ENCODE measurements at places on chromosomes 5 and 9. TPM values are rescaled to one million over a fixed set of nuclear protein-coding genes. Genes with fewer than 3 reads are reported as not detected.
A peak's percentile ranks its signal among the peaks of the same experiment; 100 is the strongest.

DNA sequence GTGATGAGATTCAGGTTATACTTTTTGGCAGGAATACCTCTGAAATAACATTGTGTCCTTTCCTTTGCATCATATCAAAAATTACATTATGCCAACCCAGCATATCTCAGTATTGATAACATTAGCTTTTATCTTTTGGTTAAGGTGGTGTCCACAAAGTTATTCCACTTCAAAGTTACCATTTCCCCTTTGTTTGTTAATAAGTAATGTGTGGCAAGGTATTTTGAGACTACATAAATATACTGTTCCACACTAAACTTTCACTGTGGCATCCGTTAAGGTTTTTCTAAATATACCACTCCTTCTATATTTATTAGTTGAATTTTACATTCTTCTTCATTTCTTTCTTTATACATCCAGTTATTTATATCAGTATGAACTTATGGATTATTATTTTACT is 14.1 kb upstream of the ARHGEF37 start:
- no peak overlapping the region for H3K4me3 ChIP-seq
- no peaks in the 10 kb centered on the region for H3K27me3 ChIP-seq
- H3K27ac ChIP-seq = no peak overlapping the region
- DNase-seq = no peak

Gene PCDHGC3
- total RNA-seq = 13.3 TPM

Gene PCDHA12
- 17.7 TPM for total RNA-seq

GRCh38 chr9:135222881-135223760 is 135.7 kb downstream of the OLFM1 start:
- H3K36me3 ChIP-seq = no peaks in the 10 kb centered on the region

Gene TAL2
- not detected for total RNA-seq

Gene SPINK4
- not detected for total RNA-seq

- DNase-seq = no peak
- no peak overlapping the region for H3K27ac ChIP-seq
- no peaks in the 10 kb centered on the region for H3K4me1 ChIP-seq
- no peaks in the 10 kb centered on the region for H3K36me3 ChIP-seq
- H3K4me3 ChIP-seq = no peak overlapping the region
Observed at GRCh38 chr5:17182981-17183380, 34.5 kb upstream of the BASP1 start.

DNA sequence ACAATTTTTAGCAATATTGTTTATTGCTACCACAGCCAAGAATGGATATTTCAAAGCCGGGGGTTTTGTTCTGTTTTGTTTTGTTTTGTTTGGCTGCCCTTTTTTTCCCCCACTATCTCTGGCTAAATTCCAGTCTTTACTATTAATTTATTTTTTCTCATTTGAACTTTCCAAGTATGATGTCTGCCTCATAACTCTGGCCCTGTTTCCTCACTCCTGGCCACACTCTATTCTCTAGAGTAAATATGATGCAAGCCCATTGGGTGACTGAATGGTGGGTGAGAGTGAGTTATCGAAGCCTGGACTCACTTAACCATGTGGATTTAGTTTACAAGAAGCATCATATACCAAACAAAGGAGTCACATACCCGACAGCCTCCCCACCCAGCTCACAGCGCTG is 41.9 kb downstream of the WDR36 start:
- H3K27me3 ChIP-seq = no peaks in the 10 kb centered on the region

GRCh38 chr9:13064676-13065075 is 214.8 kb downstream of the MPDZ start:
- DNase-seq = peak; percentile 27
- H3K27me3 ChIP-seq = no peaks in the 10 kb centered on the region
- H3K4me3 ChIP-seq = no peak overlapping the region
- no peaks in the 10 kb centered on the region for H3K36me3 ChIP-seq
- no peak overlapping the region for H3K27ac ChIP-seq

DNA sequence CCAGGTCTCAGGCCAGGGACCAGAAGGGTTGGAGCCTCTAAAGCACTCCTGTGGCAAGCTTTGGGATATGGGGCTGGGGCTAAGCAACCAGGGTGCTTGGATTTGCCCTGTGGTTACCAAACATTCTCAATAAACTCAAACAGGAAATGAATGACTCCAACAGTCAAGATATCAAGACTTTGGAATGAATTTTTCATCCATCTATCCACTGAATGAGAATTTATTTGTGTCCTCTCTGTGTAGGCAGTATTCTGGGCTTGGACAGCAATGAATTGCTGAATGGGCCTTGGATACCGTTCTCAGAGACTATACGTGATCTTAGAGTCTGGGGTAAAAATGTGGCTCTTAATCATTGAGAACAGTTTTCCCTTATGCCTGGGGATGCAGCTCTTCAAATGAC is 212.5 kb downstream of the DAB2IP start:
- no peaks in the 10 kb centered on the region for H3K36me3 ChIP-seq
- H3K27me3 ChIP-seq = no peaks in the 10 kb centered on the region
- DNase-seq = no peak
- H3K27ac ChIP-seq = no peak overlapping the region
- no peak overlapping the region for H3K4me3 ChIP-seq
- peaks cover 10% of the 10 kb centered on the region for H3K4me1 ChIP-seq

Gene FGF1
- total RNA-seq = 0.21 TPM

DNA sequence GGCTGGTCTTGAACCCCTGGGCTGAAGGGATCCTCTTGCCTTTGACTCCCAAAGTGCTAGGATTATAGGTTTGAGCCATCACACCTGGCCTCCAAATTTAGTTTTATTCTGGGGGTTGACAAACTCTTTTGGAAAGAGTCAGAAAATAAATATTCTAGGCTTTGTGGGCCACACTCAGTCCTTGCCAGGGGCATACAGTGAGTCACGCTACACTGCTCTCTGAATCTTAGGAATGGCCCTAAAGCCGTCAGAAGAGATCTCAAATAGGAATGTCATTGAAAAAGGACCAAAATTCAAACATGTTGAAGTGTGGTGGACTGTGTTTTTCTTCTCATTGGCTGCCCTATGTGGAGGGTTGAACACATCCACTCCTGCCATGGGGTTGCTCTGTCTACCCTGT is 127.7 kb upstream of the BASP1 start:
- no peak overlapping the region for H3K4me3 ChIP-seq
- no peaks in the 10 kb centered on the region for H3K4me1 ChIP-seq
- DNase-seq = no peak
- H3K27me3 ChIP-seq = no peaks in the 10 kb centered on the region
- H3K36me3 ChIP-seq = no peaks in the 10 kb centered on the region

GRCh38 chr5:14305045-14305444 is 161.9 kb downstream of the TRIO start:
- peaks cover 3% of the 10 kb centered on the region for H3K36me3 ChIP-seq
- no peaks in the 10 kb centered on the region for H3K4me1 ChIP-seq
- H3K4me3 ChIP-seq = no peak overlapping the region
- H3K27me3 ChIP-seq = no peaks in the 10 kb centered on the region
- H3K27ac ChIP-seq = no peak overlapping the region

- H3K36me3 ChIP-seq = peaks cover 3% of the 10 kb centered on the region
- peak; percentile 72 for DNase-seq
- peaks cover 31% of the 10 kb centered on the region for H3K4me1 ChIP-seq
- H3K4me3 ChIP-seq = no peak overlapping the region
Observed at GRCh38 chr5:137036640-137037039, 462.5 kb downstream of the SPOCK1 start.

Gene LHX3
- not detected for total RNA-seq

- H3K4me1 ChIP-seq = no peaks in the 10 kb centered on the region
- H3K4me3 ChIP-seq = no peak overlapping the region
- DNase-seq = no peak
- H3K27me3 ChIP-seq = no peaks in the 10 kb centered on the region
- H3K36me3 ChIP-seq = no peaks in the 10 kb centered on the region
- H3K27ac ChIP-seq = no peak overlapping the region
Observed at GRCh38 chr5:156149213-156149612, 177.8 kb upstream of the SGCD start.

Gene GLRA1
- total RNA-seq = not detected

- H3K4me3 ChIP-seq = no peak overlapping the region
- H3K27me3 ChIP-seq = no peaks in the 10 kb centered on the region
- DNase-seq = no peak
- H3K36me3 ChIP-seq = no peaks in the 10 kb centered on the region
Observed at GRCh38 chr5:159901772-159902171, 14.5 kb upstream of the ADRA1B start.

Gene TPPP
- total RNA-seq = 1.4 TPM

GRCh38 chr9:116391306-116391900 is 237.8 kb downstream of the PAPPA start:
- no peaks in the 10 kb centered on the region for H3K36me3 ChIP-seq
- H3K27ac ChIP-seq = no peak overlapping the region
- no peak overlapping the region for H3K4me3 ChIP-seq
- H3K4me1 ChIP-seq = no peaks in the 10 kb centered on the region
- no peaks in the 10 kb centered on the region for H3K27me3 ChIP-seq

GRCh38 chr9:91059713-91060112 is 258.1 kb downstream of the SYK start:
- no peak overlapping the region for H3K27ac ChIP-seq
- H3K4me3 ChIP-seq = no peak overlapping the region
- H3K27me3 ChIP-seq = no peaks in the 10 kb centered on the region
- H3K36me3 ChIP-seq = no peaks in the 10 kb centered on the region
- no peaks in the 10 kb centered on the region for H3K4me1 ChIP-seq
- DNase-seq = no peak

Gene CD14
- not detected for total RNA-seq

Gene PCDHA1
- total RNA-seq = 3.2 TPM

- H3K36me3 ChIP-seq = no peaks in the 10 kb centered on the region
- peaks cover 5% of the 10 kb centered on the region for H3K4me1 ChIP-seq
- H3K27ac ChIP-seq = no peak overlapping the region
- no peak overlapping the region for H3K4me3 ChIP-seq
Observed at GRCh38 chr5:122015471-122015870, 53.7 kb downstream of the SRFBP1 start.

DNA sequence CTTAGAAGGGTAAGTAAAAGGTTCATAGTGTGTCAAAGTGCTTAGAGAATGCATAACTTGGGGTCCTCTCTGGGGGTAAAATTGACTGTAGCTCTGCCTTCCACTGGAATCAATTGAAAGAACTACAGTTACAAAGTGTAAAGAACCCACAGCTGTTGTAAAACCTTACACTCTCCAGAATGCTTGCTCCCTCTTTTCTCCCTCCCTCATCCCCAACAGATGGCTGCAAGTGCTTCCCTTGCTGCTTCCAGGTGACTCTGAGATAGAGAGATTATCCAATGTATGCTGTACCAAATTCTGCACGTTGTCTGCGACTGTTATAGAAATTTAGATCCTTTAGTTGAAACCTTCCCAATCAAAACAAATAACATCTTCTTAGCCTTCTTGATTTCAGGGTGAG is 126.0 kb downstream of the STK32A start:
- no peaks in the 10 kb centered on the region for H3K4me1 ChIP-seq
- H3K4me3 ChIP-seq = no peak overlapping the region
- H3K36me3 ChIP-seq = no peaks in the 10 kb centered on the region
- H3K27ac ChIP-seq = no peak overlapping the region
- no peak for DNase-seq

Gene PCDHB13
- total RNA-seq = 2.4 TPM

GRCh38 chr9:132241483-132241839 is 79.6 kb downstream of the NTNG2 start:
- no peak for DNase-seq
- peaks cover 28% of the 10 kb centered on the region for H3K27me3 ChIP-seq
- no peaks in the 10 kb centered on the region for H3K36me3 ChIP-seq
- no peak overlapping the region for H3K27ac ChIP-seq
- H3K4me1 ChIP-seq = peaks cover 27% of the 10 kb centered on the region

DNA sequence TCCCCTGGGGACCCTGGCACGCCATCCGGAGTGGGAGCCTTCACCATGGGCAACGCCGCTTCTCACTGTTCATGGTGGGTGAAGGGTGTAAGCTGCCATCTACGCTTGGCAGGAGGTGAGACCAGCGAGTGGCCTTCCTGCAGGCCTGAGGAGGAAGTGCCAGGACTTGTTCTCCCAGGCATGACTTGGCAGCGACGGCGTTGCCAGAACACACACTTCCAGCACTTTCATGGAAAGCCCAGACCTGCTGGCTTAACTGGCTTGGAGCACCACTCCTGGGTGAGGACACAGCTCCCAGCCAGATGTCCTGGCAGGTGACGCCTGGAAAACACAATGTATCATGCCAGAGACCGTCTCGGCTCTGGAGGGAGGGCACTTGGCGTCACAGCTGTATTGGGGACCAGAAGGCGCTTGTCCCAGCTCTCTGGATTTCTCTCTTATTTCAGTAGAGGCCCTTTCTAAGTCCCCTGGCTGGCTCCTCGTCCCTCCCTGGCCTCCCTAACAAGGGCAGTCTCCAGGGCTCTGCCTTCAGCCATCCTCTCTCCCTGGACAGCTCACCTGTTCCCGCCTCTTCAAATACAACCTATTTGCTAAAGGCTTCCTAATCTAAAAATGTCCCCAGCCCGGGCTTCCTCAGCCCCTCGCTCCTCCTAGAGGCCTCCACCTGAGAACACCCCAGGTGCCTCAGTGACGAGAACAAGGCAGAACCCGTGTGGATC is 188.3 kb downstream of the OLFM1 start:
- H3K4me3 ChIP-seq = no peak overlapping the region
- H3K27ac ChIP-seq = no peak overlapping the region
- no peaks in the 10 kb centered on the region for H3K36me3 ChIP-seq
- DNase-seq = no peak

GRCh38 chr9:130290291-130291181 is 25.0 kb downstream of the HMCN2 start:
- no peak overlapping the region for H3K4me3 ChIP-seq
- no peak overlapping the region for H3K27ac ChIP-seq
- no peaks in the 10 kb centered on the region for H3K36me3 ChIP-seq
- no peak for DNase-seq

DNA sequence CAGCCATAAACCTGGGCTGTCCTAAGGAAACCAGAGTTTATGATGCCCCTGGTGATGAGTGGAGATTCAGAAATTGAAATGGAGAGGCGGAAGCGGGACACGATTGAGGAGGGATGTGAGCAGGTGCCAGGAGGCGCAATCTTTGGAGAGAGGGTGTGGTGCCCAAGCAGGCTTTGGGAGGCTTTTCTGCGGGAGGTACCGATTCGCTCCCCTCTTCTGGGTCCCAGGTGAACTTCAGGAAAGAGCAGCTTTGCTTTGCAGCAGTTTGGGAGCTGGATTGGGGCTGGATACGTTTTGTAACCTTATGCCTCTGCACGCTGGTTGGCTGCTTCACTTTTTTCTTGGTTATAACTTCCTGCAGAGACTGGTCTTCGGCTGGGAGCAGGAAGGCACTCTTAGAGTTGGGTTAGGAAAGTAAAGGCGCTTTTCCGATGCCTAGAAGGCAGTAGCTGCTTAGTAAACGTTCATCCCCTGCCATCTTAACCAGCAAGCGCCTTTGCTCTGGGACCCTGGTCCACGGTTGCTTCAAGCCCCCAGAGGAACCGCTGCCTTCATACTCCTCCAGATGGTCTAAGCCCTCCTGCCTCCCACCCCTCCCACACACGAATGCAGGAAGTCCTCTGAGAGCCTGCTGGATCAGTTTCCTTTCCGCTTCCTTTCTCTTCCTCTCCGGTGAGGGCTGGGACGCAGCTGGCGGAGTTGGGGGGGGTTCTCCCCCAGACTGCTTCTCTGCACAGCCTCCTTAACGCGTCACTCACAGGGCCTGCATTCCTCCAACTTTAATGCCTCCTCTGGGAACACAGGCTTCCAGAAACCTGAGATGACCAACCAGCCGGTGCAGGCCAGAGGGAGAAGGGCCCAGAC is 15.2 kb upstream of the NEK6 start:
- H3K4me1 ChIP-seq = peaks cover 13% of the 10 kb centered on the region
- no peaks in the 10 kb centered on the region for H3K36me3 ChIP-seq
- H3K4me3 ChIP-seq = peak overlapping the region; percentile 24
- DNase-seq = peak; percentile 79
- no peaks in the 10 kb centered on the region for H3K27me3 ChIP-seq
- H3K27ac ChIP-seq = peak overlapping the region; percentile 11

- H3K27ac ChIP-seq = peak overlapping the region; percentile 94
- no peak overlapping the region for H3K4me3 ChIP-seq
- H3K36me3 ChIP-seq = 0 out of 2 replicates have a peak, but pooled peaks cover 6% of the 10 kb centered on the region
- DNase-seq = no peak
- H3K27me3 ChIP-seq = no peaks in the 10 kb centered on the region
Observed at GRCh38 chr9:131610231-131610761, 65.0 kb downstream of the PRRT1B start.

Gene ANXA2R
- total RNA-seq = not detected
